ENCODE measurements at places on chromosomes 1 and 21.

- DNase-seq, result no peak
Measured at GRCh38 chr1:99548943-99549605, 96.8 kb upstream of the PALMD start.

GRCh38 chr1:165854101-165854845, 26.9 kb downstream of the UCK2 start:
- no peak for DNase-seq

DNA sequence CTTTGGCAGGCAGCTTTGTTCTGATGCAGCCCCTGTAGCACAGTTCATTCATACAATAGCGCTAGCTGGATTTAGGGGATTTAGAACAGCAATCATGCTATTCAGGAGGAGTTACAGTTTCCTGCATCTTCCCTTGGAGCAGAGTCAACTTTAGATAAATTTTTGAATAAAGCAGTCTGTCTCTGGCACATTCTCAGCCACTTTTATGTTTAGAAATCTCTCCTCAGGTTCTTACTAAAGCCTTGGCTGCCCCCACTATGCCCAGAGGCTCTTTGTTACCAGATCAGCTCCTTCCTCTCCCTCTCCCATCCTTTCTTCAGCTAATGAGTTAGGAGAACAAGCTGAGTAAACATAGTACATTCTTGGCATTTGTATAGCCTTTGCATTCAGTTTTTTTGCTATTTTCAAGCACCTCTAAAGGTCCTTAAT, 17.0 kb upstream of the PIGC start:
- DNase-seq, result no peak

- no peak for DNase-seq
Measured at GRCh38 chr21:17433730-17434129, 79.1 kb upstream of the CXADR start.

DNA sequence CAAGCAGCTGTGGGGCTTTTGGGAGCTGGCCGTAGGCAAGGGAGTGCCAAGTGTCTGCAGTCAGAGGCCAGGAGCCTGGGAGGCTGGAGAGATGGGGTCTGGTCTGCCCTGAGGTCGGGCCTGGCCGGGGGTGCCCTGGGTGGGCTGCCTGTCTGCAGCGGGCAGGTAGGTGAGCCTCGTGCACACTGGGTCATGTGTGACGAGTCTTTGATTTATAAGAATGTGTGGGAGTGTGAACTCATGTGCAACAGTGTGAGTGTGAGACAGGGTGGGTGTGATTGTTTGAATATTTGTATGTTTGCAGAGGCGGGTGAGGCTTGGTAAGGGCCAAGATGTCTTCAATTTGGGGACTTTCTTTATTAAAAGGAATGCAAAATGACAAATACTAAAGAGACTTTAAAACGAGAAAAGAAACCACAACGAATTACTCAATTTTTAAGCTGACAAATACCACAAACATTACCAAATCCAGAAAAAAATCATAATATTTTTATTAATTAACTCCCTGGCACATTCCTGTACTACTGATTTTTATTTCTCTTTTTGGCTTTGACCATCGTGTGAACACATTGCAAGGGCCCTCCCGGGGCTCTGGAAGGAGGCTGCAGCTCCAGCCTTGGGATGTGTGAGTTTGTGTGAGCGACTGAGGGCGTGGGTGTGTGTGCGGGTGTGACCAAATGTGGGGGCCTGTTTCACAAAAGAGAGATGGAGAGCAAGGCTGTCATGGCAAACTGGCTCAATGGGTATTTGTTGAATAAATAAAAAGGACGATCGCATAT, 110.3 kb upstream of the WNT4 start:
- DNase-seq, result no peak

Measured in caudate nucleus (tissue), 63 donors.